ENCODE measurements at places on chromosomes 11 and 22.

DNA sequence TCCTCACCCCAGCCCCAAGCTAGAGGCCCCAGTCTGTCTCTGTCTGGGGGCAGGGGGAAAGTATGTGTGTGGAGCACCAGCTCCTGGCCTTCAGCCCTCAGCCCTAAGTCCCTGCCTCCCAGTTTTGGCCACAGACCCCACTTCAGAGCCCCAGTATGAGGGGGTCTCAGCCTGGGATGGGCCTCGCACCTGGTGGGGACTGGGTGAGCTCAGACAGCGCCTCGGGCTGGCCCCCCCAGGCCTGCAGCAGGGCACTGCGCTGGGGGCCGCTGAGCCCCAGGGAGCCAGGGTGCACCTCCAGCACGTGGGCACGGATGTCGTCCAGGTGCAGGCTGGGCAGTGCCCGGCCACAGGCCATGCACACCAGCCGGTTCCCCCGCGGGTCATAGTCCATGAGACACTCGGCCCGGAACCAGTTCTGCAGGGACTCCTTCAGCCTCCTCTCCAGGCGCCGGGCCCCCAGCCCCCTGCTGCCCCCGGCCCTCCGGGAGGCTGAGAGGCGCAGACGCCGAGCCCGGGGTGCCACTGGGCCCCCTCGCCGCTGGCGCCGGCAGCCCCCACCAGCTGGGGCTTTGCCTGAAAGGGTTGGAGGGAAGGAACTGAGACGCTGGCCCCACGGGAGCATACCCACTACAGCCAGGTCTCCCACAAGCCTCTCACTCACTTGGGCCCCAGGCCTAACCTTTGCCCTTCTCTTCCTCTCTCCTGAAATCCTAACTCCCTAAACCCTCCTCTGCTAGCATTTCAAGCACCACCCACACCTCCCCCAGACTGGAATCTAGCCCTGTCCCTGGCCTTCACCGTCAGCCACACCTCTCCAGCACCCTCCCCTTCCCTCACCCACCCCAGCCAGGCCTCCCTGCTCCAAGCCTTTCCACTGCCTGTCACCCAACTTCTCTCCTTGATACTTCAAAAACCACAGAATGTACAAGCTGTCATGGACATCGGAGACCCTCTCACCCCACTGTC lies 3.6 kb downstream of the ZFTA start:
- no peak for DNase-seq

DNA sequence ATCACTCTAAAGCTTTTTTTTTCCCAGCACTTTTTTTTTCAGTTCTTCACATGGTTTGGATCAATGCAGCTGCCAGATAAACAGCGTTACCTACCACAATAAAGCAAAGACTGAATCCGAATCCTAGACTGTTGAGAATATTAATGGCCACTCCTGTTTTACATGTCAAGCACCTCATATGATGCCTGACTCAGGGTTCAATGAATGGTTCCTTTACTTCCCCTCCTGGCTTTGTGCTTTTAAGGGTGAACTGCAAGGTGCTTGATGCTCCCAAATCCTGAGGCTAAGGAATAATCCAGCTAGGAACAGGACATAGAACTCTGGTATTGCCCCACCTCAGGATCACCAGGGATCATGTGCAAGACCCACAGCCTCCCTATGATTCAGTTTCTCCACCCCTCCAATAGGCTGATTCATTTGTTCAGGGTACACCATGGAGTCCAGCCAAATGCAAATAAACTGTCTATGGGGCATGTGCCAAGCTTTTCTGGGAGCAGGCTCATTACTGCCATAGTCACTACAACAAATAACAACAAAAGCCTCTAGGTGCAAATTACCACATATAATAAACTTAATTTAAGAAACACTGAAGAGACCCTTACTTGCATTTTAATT lies 104.3 kb downstream of the GAB2 start:
- no peak for DNase-seq

GRCh38 chr11:931385-931784 lies 5.7 kb downstream of the AP2A2 start:
- DNase-seq = no peak

DNA sequence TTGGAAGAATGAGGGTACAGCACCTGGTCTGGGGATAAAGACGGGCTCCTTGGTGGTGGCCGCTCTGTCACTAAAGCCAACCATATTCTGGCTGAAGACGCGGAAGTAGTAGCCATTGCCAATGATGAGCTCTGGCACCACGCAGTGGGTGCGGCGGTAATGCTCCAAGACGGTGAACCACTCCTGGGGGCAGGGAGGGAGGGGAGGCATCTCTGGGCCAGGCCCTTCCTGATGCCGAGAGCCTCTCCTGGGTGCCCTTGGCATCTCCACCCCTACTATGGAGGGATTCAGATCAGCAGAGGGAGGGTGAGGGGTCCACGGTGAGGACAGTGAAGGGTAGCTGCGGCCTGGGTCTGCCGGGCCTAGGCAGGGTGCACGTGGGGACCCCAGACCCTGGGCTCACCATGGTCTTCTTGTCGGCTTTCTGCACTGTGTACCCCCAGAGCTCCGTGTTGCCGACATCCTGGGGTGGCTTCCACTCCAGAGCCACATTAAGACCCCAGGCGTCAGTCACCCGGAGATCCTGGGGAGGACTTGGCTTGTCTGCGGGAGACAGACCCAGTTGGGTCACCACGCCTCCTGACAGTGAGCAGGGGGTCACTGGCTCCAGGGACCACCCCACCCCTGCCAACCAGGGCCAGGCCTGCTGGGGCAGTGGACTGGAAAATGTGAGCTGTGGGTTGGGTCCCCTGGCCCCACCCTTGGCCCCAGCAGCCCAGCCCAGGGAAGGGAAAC lies 19.5 kb downstream of the MYBPC3 start:
- DNase-seq = no peak

GRCh38 chr22:43171607-43172006 lies 15.3 kb downstream of the TTLL12 start:
- no peak for DNase-seq

DNA sequence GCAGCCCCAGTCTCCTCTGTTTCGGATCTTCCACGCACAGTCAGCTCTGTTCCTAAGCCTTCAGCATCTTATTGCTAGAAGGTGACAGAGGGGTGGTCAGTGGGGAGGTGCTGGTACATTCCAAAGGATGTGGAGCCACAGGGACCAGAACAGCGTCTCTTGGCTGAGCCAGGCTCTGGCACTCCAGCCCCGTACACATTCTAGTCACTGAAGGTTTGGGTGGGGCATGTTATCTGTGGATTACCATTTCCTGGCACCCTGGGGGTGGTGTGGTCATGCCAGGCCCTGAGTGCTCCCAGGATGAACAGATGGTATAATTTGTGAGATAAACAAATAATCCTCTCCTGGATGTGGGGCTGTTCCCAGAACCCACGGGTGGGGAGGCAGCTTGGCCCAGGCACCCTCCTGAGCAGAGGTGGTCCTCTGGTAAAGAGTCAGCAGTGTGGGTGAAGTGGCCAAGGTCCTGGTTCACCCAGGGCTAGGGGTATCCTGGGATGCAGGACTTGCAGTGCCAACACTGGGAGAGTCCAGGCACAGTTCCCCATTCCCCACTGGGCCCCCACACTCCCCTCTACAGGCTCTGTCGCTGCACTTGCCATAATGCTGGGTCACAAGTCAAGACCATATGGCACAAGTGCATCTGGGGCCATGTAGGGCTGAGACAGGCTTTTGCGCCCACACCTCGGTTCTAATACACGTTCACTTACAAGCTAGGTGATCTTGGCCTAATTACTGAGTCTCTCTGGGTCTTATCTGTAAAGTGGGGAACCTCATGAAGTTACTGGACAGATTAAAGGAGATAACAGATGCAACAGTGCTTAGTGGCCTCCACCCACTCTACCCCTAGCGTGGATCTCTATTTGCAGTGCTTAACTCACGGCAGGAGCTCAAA lies 33.0 kb downstream of the DKK3 start:
- DNase-seq = no peak

DNA sequence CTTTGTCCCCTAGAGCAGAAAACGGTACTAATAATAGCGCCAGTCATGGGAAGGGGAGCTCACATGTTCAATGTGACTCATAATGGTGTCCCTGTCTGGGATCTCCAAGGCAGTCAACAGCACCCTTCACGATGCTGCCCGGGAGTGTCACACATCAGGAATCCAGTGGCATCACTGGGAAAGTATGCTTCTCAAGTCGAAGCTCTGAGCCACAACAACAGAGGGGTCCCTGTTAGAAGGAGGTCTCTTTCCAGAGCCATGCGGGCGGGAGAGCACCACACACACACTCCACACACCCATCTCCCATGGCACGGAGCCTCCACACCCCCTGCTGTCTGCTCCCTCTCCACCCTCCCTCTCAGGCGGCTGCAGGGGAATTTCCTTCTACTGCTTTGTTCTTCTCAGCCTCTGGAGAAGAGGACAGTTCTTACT lies 119.7 kb downstream of the ETS1 start:
- DNase-seq = no peak

DNA sequence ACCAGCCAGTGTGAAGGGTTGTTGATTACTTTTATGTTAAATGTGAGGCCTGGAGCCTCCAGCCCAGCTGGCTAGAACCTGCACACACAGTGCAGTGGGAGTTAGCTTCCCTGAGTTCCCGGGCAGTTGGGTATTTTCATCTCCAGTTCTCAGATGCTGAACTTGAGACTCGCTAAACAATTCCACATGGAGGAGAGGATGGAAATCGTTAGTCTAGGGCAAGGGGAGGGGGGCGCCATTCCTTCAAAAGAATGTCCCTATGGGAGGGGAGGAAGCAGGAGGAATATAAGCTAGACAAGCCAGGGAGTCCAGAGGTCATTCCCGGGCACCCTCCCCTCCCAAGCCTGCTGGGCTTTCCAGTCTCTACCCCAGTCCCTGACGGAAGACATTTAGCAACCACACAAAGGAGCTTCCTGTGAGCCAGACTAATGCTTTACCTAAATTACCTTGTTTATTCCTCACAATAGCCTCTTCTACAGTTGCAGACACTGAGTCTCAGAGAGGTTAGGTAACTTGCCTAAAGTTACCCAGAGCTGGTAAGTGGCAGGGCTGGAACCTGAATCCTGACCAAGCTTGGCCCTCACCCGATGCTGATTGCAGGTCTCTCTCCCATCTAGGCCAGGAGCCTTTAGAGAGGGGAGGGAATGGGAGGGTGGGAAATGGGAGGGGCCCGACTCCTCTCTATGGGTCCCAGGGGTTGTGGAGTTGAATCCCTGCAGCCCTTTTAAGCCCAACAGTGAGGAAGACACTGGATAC lies 1.9 kb upstream of the TSKU start:
- DNase-seq = no peak

DNA sequence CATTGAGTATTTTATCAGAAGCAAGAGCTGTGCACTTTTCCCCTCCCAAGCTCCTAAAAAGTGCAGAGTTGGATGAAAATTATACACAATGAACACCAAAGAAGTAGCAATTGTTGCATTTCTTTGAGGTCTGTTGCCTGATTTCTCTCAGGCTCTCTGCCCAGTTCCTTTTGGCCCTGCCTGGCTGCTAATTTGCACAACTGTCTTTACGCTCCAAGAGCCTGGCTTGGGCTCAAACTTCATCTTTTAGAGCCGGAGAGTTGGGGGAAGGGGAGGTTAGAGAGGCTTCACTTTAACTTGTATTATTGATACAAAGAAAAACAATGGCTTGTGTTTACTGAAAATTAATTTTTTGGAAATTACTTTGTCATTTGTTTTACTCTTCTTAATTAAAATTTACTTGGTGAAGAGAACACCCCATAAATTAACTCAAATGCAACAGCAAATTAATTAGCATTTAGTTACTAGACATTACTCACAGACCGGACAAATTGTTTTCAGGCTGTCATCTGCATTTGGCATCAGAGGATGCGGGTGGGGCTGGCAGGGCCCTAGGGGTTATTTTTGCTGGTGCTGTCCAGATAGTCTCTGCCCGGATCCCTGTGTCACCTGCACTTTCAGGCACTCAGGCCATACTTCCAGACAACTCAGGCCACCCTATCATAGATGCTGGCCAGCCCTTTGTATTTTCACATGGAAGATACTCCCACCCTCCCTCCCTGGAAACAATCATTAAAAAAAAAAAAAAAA lies 407.3 kb downstream of the NXPE2 start:
- DNase-seq = no peak

- no peak for DNase-seq
These were observed 49.2 kb upstream of the SYT7 start for GRCh38 chr11:61630089-61630488.

- DNase-seq = no peak
These were observed 587 bp downstream of the DENND5A start for GRCh38 chr11:9264316-9265210.

DNA sequence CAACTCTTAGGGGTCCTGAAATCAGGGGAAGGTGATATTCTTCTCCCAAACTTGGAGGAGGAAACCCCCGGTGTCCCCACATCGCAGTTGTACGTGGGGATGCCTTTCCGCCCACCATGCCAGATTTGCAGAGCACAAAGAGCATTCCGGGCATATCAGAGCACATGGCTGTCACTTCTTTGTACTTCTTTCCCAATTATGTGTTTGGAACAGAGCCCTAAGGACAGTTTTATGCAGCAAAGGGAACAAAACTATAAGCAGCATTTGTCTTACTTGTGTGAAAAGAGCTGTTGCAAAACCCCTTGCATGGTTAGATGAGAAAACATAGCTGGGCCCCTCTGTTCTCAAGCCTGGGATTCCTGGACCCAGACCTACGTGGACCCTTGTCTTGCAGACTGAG lies 41.2 kb downstream of the NTM start:
- DNase-seq = no peak

GRCh38 chr22:49270595-49271368 lies 556.9 kb downstream of the BRD1 start:
- DNase-seq = no peak

DNA sequence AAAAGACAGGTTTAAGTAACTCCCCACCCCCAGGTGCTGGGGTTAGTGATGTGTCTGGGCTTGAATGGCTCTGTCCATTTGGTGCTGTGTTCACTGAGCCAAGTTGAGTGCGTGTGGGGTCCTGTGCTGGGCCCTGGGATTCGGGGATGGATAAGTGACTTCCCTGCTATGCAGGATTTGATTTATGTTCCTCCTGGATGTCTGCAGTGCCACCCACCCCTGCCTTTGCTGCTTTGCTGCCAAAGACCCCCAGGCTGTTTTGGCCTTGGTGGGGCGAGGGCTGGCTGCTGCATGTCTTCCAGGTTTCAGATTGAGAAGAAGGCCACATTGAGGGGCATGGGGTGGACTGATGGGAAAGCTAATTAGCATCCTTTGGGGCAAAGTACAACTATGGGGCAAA lies 77.9 kb upstream of the PARVG start:
- no peak for DNase-seq

GRCh38 chr22:29787371-29787980 lies 20.3 kb downstream of the UQCR10 start:
- DNase-seq = no peak

GRCh38 chr22:45878901-45879551 lies 97.9 kb downstream of the WNT7B start:
- DNase-seq = no peak

Data from stimulated activated CD8-positive, alpha-beta memory T cell treated with anti-CD3 and anti-CD28 coated beads, Interleukin-12 subunit alpha, Interleukin-12 subunit beta, amount 100 ng/mL, for 1 hour (primary cell).